SK-N-DZ (cell line): ENCODE measurements at places on chromosomes 1 and 21.

DNA sequence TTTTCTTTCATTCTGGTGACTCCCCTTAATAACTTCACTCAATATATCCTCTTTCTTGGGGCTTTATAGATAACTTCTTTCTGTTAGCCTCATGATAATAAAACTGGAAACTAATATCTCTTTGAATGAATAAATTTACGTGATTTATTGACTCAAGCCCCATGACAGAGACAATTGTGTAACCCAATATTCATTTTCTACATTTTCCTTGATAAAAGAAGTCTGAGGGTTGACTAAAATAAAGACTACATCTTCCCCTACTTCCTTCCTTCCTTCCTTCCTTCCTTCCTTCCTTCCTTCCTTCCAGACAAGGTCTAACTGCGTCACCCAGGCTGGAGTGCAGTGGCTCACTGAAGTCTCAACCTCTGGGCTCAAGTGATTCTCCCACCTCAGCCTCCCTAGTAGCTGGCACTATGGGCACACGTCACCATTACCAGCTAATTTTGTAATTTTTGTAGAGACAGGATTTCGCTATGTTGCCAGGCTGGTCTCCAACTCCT is 85.1 kb downstream of the CYYR1 start:
- no peak for DNase-seq

DNA sequence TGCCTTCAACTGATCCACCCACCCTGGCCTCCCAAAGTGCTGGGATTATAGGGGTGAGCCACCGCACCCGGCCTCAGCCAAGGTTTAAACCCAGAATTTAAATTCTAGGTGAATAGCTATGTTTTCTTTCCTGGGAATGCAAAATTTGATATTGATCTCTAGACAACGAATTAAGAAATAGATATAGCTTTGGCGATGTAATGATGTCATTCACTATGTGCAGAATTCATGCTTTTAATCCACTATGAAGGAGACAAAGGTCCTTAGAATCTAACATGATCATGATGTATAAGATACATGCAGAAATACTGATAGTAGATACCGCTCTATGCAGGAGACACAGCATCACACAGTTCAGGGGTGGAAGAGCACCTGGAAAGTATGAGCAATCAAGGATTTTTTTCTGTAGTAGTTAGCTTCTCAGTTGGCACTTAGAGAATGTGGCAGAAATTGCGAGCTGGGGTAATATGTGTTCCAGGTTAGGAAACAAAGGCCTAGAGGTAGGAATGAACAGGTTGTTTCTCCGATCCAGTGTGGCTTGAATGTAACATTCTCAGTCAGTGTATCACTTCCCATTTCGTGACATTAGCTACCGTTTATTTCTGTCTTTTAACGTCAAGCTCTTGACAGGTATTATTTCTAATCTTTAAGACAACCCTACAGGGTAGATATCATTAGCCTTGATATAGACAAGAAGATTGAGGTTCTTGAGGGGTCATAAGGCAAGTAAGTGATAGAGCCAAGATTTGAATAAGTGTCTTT is 3.0 kb upstream of the CEP350 start:
- DNase-seq, result no peak

DNA sequence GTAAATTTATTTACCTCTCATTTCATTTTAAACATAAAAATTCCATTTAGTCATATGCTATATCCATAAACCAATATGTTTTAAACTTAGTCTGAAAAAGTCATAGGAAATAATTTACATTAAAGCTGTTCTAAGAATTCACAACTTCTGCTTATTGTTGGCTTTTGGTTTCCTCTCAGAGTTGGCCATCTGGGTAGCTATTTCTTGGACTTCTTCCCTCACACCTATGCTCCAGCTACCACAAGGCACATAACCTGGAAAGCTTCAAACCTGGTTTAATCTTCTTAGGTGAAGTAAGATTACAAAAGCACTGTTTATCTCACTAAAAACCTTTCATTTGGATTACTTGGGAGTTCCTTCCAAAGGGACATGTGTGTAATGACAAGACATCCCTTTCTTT is 29.8 kb downstream of the RBM11 start:
- no peak for DNase-seq

DNA sequence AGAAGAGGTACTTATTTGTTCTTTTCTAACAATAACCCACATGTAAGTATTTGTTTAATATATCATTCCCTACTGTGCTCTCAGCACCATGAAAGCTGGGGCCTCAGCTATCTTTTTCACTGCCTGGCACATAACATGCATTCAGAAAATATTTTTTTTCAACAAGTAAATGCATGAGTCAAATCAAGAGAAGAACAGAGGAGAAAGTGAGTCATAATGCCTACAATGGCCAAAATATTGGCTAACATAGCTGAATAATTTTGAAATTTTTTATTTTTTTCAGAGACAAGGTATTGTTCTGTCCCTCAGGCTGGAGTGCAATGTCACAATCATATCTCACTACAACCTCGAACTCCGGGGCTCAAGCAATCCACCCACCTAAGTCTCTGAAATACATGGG is 252.2 kb upstream of the ADAMTS5 start:
- DNase-seq, result no peak

DNA sequence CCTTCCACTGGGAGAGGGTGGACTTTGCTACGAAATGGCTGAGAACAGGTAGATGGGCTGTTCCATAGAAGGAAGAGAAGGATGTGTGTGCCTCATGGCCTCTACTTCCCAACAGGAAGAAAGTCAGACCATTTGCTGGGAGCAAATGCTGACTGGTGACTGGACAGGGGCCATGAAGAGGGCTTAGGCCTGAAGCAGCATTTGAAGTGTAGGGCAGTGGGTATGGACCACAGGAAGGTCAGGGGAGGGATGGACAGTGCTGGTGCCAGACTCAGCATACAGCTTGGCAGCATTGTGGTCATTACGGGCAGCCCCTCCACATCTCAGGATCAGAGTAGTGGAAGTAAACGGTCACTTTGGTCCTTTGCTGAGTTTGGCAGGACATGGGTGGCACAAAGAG is 275.7 kb downstream of the MATN1 start:
- no peak for DNase-seq

GRCh38 chr1:209855623-209856022 is 27.9 kb downstream of the UTP25 start:
- DNase-seq, result no peak

DNA sequence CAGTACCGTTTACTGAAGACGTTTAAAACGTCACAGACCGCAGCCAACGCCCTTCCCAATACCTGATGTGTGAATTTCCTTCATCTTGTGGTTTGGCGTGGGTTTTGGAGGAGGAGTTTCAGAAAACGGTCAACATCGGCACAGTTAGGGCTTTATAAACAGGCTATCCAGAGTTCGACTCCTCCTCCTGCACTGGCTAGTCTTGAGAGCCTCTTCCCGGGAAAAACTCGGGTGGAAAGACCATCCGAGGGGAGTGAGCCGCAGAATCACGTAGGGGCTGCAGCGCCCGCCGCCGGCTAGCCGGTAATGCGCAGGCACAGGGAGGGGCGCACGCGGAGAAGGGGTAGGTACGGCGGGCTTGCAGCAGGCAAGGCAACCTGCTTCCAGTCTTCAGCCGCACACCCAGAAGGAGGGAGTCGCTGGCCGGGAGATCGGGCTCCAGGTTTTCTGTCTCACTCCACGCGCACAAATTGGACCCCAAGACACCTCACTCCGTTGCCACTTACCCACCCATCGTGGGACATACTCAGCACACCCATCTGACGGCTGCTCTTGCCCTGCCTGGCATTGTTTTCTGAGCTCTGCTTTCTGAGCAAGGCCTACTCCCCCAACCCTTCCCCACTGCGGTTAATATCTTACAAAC is 25.4 kb downstream of the SLC19A2 start:
- no peak for DNase-seq

DNA sequence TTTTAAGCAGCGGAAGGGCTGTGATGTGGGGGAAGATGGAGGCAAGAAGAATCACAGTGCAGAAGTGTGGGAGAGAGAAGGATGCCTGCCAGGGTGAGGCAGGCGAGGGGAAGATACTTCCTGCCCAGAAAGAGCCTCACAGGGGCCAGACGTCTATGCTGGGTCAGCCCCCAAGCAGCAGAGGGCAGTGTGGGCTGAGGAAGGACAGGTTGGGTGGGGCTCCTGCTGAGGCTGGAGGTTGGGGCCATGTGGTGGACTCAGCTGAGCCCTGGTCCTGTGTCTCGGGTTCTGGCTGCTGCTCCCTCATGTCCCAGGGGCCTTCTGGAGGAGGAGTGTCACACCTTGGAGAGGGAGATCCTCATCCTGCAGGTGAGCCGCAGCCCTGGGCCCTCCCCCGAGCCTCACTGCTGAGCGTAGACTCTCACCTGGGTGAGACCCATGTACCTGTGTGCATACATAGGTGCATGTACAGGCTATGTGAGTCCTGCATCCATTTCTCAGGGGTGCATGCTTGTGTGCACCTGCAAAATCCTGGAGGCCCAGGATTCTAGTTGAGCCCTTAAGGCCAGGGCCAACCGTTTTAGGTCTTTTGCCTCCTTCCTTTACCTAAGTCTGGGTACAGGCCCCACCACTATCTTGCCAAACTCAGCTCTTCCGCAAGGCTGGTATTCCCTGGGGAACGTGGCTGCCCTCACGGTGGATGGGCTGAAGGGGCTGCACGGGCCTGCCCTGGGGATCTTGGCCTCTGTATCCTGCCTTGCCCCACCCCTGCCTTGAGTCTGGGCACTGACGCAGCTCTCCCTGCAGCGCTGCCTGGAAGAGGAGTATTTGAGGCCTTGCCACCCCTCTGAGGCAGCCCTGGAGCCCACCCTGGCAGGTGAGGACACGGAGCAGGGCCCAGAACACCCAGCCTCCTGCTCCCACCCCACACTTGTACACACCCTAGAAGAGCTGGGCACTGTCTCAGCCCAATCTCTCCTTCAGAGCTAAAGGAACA is 3.7 kb downstream of the CCDC24 start:
- peak; percentile 74 for DNase-seq

GRCh38 chr1:29820401-29820800 is 584.1 kb downstream of the PTPRU start:
- no peak for DNase-seq

GRCh38 chr1:96487971-96488370 is 233.6 kb upstream of the PTBP2 start:
- no peak for DNase-seq
